ENCODE measurements at places on chromosomes 5 and 9. TPM values are rescaled to one million over a fixed set of nuclear protein-coding genes. Genes with fewer than 3 reads are reported as not detected.

DNA sequence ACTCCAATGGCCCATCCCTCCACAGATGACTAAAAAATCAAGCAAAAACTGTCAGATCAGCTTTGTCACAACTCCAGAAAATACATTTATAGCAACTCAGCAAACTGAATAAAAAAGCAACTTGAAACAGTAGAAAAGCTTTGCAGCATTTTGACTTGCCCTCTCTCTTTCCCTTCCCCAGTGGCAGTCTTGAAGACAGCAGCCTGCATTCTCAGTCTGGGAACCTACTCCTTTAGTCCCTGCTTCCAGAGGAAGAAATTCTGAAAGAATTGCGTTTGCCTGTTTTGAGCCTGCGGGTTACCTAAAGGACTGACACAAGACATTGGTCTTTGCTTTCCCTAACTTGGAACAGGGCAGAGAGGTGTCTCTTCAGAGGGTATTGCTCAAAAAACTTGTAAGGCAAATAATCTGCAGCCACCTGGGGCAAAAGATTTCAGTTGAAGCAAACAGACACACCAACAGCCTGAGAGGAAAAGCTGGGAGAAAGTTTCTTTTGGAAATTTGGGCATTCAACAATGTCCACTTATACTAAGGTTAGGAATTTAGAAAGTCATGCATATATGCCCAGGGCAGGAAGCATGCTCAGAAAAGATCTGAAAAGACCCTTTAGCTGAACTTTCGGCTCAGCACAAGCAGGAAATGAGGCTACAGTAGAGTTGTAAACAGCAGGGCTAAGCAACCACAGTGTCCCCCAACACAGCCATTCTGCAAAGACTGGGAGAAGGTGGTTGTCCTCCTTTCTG, 15.2 kb upstream of the SLC35D2 start:
- no peaks in the 10 kb centered on the region for H3K36me3 ChIP-seq
- H3K27me3 ChIP-seq, result no peaks in the 10 kb centered on the region
- DNase-seq, result no peak
- H3K4me3 ChIP-seq, result no peak overlapping the region

GRCh38 chr5:163807781-163808180, 302.4 kb downstream of the MAT2B start:
- no peak for DNase-seq
- no peaks in the 10 kb centered on the region for H3K36me3 ChIP-seq
- no peaks in the 10 kb centered on the region for H3K4me1 ChIP-seq
- no peaks in the 10 kb centered on the region for H3K27me3 ChIP-seq

DNA sequence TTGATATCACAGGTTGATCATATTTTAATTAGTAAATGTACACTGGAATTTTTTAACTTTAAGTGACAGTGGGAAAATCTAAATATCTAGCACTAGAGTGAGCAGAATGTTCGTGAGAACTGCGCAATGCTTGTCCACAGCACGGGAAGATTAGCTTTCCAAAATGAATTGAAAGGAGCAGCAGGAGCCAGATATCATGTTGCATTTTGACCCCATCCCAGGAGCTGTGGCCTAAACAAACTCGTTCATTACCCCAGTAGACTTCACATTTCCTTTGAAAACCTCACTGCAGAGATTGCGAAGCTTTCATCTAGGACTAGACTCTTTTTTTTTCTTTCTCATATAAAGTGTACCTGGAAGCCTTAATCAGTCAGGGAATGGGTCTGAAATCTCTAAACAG, 525.8 kb downstream of the CTNND2 start:
- no peak overlapping the region for H3K27ac ChIP-seq
- no peaks in the 10 kb centered on the region for H3K36me3 ChIP-seq
- H3K4me1 ChIP-seq, result no peaks in the 10 kb centered on the region
- H3K4me3 ChIP-seq, result no peak overlapping the region

- H3K4me1 ChIP-seq, result no peaks in the 10 kb centered on the region
- H3K4me3 ChIP-seq, result no peak overlapping the region
- no peak for DNase-seq
- no peaks in the 10 kb centered on the region for H3K36me3 ChIP-seq
- no peaks in the 10 kb centered on the region for H3K27me3 ChIP-seq
Observed at GRCh38 chr9:117815315-117815714, 111.1 kb downstream of the TLR4 start.

Gene BTNL8
- not detected for total RNA-seq

Gene CFAP90
- 1.7 TPM for total RNA-seq

Gene CDX1
- 0.77 TPM for total RNA-seq

Gene CCDC69
- total RNA-seq, result 76.2 TPM

Gene PCDH1
- 31.3 TPM for total RNA-seq
